Activated naive CD8-positive, alpha-beta T cell treated with anti-CD3 and anti-CD28 coated beads, Interleukin-2, amount 50 U/mL, for 24 hours (primary cell): ENCODE measurements at places on chromosomes 6 and 20.

DNA sequence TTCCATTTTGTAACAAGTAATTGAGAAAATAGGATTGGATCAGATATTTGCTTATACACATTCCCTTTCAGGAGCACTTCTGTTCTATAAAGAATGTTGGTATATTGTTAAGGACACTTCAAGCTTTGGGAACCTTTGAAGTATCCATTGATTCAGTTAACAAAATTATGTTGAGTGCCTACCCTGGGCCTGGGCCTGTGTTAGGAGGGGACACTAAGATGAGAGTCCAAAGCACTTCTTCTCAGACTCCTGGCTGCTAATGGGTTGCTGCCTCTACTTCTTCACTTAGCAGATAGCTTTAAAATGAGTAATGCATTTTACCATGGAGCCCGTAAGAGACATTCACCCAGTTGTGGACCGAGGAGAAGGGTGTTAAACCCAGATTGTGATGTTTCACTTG is 40.3 kb downstream of the PTPN1 start:
- no peak for DNase-seq

DNA sequence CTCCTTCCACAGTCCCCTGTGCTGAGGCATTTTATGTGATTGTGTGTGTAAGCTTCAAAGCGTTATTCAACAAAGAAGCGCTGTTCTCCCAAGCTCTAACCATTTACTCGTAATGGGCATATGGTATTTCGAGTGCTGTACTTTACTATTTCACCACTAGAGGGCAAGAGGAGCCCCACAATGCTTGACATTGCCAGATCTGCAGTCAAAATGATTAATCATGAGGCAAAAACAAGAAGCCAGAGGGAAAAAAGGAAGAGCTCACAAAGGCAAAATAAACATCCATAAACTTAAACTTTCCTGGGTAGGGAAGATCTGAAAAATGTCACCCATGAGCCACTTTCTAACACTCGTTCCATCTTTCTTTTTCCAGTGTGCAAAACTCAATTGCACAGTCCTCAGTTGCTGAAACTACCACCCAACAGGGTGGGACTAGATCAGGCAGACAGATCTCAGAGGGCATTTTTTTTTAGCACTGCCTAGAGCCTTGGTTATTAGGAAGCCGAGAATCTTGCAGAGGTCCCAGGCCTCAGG is 215.0 kb upstream of the PLCB4 start:
- DNase-seq, result no peak

- no peak for DNase-seq
Observed at GRCh38 chr20:63253438-63254231, 628 bp downstream of the NKAIN4 start.

DNA sequence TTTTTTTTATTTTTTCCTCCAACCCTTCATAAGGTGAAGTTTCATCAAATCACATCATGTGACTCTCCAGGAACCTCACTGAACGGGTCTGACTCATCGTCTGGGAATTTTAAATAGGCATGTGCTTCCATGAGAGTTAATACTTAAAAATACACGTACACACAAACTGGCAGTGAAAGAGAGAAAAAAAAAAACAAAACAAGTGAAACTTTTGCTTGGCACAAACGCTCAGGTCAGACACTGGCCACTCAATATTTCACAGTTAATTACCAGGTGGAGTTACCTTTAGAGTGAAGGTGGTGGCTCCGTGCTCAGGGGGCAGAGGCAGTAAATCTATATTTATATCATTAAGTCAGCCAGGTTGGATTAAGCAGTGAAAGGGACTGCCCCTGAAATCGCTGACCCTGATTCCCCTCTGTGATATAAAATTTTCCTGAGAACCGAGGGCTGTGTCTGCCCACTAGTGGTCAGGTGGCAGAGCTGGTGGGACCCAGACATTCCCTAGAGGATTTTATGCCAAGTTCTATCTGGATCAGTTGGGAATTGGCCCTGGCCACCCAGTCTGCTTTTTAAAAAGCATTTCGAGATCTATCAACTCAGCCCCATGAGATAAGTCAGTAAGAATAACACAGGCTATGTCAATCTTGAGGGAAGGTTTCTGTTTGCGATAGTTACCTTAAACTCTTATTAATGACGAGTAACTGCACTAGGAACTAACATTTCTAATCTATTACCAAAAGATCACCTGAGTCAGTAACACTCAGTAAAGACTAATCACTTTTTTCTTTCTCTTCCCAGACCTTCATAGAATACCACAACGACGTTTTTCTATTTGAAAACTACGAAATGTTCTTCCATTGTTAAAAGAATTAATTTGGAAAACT is 259.1 kb downstream of the HDGFL1 start:
- no peak for DNase-seq

GRCh38 chr6:144695858-144696533 is 410.9 kb downstream of the UTRN start:
- no peak for DNase-seq

GRCh38 chr6:121934451-121934850 is 465.0 kb upstream of the HSF2 start:
- no peak for DNase-seq

- peak; percentile 22 for DNase-seq
Observed at GRCh38 chr6:32700391-32701040, 34.1 kb upstream of the HLA-DQB1 start.

DNA sequence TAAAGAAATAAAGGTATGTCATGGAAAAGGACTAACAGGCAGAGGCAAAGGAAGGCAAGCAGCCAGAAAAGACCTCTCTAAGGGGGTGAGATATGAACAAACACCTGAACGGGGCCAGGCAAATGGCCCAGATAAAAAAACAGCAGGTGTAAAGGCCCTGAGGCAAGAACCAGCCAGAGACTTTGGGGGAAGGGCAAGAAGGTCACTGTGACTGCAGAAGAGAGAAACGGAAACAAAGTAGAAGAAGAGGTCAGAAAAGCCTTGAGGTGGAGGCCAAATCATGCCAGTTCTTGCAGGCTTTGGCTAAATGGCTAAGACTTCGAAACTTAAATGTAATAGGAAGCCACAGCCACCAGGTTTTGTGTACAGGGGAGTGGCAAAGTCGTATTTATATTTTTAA is 30.8 kb downstream of the KIF16B start:
- no peak for DNase-seq

DNA sequence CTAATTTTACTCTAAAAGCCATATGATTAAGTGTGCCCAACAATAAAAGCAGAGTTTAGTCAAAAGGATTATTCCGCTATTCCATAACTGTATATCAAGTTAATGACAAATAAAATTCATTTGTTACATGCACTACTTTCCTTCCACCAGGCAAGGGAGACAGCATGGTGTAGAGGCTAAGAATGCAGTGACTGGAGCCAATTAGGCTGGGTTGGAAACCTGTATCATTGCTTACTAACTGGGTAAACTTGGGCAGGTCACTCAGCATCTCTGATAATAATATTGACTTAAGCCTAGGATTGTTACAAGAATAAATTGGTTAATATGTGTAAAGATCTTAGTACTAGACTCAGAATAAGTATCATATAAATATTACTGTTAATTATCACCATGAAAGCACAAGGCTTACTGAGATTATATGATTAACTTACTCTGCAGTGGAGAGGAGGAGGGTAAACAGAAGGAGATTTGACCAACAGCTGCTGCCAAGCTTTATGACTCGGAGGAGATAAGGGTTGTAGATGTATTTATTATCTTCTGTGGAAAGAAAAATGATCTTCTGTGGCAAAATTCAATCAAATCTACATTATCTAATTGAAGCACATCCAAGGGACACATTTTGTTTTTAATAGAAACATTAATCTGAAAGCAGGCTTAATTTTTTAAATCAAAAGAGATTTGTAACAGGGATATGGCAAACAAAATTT is 1459.9 kb downstream of the GRIK2 start:
- no peak for DNase-seq

GRCh38 chr6:31620586-31621319 is at the start of gene PRRC2A:
Gene PRRC2A, plus strand, starts transcription at chr6:31620715. Its CDS starts 2,075 bp downstream, at chr6:31622790.
- DNase-seq, result peak; percentile 97

- DNase-seq, result no peak
Observed at GRCh38 chr20:47740862-47741184, 44.5 kb downstream of the SULF2 start.

DNA sequence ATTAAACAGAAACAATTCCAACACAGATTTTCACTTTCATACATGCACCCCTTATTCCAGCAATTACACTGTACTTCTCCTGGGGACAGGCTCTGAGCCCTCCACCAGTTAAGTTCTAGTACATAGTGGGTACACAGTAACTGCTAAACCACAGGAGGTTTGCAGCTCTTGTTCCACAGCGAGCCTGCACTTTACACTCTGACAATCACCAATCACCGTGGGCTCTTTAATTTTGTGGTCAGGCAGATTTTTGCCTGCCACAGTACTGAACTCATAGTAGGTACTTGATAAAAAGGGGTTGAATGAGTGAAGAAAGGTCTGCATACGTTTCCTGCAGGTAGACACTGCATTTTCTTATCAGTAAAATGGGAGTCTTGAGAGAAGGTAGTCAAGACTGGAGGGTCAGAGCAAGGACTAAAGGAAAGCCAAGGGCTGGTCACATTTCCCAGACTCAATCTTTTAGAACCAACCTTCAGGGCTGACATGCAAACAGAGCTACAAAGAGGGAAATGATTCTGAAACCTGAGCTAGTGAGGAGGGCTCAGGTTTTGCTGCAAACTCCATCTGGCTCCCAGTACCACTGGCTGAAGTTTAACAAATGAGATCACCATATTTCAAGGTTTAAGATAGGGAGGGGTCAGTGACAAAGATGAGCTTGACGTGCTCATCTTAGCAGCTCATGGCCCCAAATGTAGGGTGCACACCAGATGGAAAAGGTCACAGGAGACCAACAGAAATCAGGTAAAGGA is 404.6 kb downstream of the BTBD9 start:
- no peak for DNase-seq

DNA sequence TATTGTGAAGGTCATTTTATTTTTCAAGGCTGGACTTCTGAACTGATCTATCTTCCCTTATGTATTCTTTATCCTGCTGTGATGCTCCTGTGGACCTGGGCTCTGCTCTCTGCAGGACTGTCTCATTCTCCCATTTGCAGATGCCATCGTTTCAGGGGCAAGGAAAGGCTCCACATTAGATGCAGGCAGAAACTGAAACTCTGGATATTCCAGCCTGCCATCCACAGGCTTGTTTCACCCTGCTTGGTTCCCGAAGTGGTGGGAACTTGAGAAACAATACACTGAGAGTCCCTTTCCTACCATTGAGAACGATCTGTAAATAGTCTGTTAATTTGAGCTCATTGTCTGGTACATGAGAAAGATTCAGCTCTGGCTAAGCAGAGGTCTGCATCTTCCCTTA is 197.5 kb upstream of the MAN1A1 start:
- no peak for DNase-seq

- no peak for DNase-seq
Observed at GRCh38 chr20:59210186-59210585, 46.6 kb downstream of the ZNF831 start.
